ENCODE measurements at places on chromosomes 3 and 15.

- no peak for DNase-seq
These were observed 36.8 kb upstream of the RPL32 start for GRCh38 chr3:12878141-12878574.

- DNase-seq: no peak
These were observed 76.8 kb upstream of the HRH1 start for GRCh38 chr3:11077466-11077865.

- no peak for DNase-seq
These were observed 2.4 kb upstream of the SEC62 start for GRCh38 chr3:169964176-169964575.

DNA sequence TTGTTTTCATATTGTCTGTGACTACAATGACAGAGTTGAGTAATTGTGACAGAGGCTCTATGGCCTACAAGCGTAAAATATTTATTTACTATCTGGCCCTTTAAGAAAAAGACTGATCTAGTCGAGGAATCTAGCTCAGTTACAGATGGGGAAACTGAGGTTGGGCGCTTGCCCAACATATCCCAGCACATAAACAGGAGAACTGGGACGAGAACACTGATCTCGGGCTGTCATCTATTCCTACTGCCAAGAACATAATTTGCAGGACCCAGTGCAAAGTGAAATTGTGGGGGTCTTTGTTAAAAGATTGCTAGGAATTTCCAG is 1.9 kb downstream of the FES start:
- DNase-seq: no peak

DNA sequence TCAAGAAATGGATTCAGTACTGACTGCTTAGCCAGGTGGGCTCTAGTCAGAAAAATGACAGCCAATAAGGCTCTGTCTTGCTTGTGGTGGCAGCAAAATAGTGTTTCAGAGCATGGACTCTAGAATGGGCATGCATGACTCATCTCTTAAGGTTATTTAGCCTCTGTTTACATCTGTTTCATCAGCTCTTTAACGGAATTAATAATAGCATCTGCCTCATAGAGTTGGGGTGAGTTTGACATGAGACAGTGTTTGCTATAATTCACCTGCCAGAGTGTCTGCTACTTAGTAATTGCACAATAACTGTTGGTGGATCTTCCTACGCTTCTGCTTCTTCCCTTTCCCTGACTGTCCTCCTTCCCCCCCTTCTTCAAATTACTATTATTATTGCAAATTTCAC is 350.4 kb upstream of the SEMA6D start:
- DNase-seq: no peak
